ENCODE measurements at places on chromosomes 4 and X.

DNA sequence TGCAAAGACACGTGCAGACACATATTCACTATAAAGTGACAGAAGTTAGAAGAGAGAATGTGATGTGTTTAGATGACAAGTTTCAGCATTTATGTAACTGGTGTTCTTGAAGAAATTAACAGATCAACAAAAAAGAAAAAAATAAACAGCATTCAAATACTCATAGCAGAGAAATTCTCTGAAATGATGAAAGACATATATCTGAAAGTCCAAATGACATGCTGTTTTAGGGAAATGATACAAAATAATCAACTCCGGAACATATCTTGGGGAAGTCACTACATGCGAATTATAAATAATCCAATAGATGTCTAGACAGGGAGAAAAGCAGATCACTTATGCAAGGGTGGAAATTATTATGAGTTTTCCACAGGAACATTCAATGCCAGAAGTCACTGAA is 146.0 kb downstream of the SPANXN4 start:
- DNase-seq = no peak

GRCh38 chr4:101345271-101345595 is 2.1 kb downstream of the PPP3CA start:
- no peak for DNase-seq

DNA sequence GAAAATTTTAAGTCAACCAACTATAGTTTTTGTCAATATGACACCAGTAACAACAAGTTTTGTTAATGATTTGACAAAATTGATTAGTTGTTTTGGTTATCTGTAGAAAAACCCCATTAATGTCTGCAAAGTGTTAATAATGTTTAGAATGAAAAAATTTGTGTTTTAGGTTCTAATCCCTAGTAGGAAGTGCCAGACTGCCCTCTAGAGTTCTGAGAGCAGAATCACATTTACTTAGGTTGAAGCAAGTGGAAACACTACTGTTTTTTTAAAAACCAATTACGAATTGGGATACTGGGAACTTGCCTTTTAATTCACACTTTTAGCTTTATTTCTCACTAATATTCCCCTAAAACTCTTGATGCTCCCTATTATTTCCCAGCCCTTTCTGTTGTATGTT is 101.1 kb upstream of the CYLC1 start:
- no peak for DNase-seq

- DNase-seq = no peak
Observed at GRCh38 chr4:38957261-38957815, 74.9 kb downstream of the TMEM156 start.

GRCh38 chr4:73683033-73683432 is 57.3 kb upstream of the CXCL8 start:
- DNase-seq = no peak

GRCh38 chr4:88467392-88467791 is 10.5 kb downstream of the HERC5 start:
- DNase-seq = no peak

GRCh38 chr4:133403913-133404312 is 254.8 kb downstream of the PCDH10 start:
- DNase-seq = no peak

GRCh38 chr4:110198435-110199416 is at the start of gene ELOVL6:
Gene ELOVL6 (minus strand): TSS chr4:110198615. CDS start chr4:110198335, 280 bp downstream.
- DNase-seq = no peak

DNA sequence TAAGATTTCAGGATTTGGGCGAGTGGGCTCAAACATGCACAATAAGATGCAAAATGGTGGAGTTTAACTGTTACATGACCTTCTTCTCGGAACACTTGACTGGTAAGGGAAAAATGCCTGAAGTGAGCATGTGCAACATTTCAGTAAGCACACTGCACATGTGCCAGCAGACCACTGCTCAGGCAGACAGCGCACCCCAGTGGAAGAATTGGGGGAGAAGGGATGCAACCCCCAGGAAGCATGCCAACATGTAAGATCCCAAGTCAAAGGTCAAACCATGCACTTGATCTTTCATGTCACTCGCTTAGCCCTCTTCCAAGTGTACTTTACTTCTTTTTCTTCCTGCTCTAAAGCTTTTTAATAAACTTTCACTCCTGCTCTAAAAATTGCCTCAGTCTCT is 256.3 kb downstream of the CENPC start:
- DNase-seq = no peak

Measured in GM04503 (cell line).